NCI-H1048 (cell line): ENCODE measurements at places on chromosomes 5 and 9.

GRCh38 chr5:170971-171800, 20.1 kb upstream of the LRRC14B start:
- no peak for DNase-seq

- DNase-seq, result no peak
Measured at GRCh38 chr9:133533857-133534256, 647 bp upstream of the ADAMTSL2 start.

- DNase-seq, result no peak
Measured at GRCh38 chr5:111129938-111130337, 37.8 kb downstream of the WDR36 start.

GRCh38 chr5:119515192-119515591, 62.9 kb downstream of the HSD17B4 start:
- no peak for DNase-seq

GRCh38 chr5:50853151-50853550, 186.7 kb downstream of the PARP8 start:
- DNase-seq, result no peak
